ENCODE measurements at places on chromosomes 16 and 17.

DNA sequence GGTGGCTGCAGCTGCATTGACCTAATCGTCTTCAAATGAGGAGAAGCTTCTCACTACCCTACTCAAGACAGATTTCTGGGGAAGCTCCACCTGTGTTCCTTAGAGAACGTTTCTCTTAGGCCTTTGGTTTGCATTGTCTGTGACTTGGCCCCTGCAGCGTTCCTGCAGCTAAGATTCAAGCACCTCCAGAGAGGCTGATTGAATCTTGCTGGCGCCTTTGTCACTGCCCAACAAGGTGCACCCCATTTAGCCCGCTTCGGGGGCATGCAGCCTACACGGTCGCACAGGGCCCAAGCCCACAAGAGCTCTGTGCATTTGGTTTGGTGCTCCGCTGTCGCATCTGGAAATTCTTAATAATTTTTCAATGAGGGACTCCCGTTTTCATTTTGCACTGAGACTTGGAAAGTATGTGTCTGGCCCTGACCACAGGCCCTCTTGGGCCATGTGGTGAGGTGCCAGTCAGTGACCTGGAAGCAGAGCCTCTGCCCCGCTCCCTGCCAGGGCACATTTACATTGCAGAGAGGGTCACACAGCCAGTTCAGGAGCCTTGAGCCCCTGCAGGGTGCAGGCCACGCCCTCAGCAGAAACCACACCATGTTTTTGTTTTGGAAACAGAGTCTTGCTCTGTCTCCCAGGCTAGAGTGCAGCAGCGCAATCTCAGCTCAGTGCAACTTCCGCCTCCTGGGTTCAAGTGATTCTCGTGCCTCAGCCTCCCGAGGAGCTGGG lies 51.1 kb upstream of the CACNG5 start:
- no peak for DNase-seq

DNA sequence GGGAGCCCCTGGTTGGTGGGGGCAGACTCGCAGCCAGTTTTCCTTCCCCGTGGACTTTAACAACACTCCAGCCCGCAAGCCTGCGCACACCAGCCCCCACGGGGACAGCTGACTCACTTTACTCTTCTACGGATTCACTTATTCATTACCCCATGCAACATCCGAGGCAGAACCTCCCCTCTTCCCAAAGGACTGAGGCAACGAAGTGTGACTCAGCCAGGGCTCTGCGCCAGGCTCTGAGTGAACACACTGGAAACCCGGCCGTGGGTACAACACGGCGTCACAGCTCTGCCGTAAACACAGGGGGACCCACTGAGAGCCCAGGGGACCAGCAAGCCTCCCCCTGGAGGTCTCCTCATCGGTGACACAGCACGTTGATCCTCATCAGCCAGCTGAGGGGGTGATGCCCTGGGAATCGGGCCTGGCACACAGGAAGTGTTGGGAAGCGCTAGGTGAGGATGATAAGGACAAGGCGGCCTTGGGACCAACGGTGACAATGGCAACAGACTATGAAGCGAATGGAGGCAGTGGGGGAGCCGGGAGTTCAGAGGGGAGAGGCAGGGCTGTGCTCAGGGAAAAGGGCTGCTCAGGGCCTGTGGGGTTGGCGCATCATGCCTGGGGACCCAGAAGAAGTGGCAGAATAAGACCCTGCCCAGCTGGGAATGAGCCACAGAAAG lies 14.6 kb downstream of the COTL1 start:
- DNase-seq = peak; percentile 58

- no peak for DNase-seq
These were observed 970.5 kb upstream of the EEF2KMT start for GRCh38 chr16:6068063-6068462.

DNA sequence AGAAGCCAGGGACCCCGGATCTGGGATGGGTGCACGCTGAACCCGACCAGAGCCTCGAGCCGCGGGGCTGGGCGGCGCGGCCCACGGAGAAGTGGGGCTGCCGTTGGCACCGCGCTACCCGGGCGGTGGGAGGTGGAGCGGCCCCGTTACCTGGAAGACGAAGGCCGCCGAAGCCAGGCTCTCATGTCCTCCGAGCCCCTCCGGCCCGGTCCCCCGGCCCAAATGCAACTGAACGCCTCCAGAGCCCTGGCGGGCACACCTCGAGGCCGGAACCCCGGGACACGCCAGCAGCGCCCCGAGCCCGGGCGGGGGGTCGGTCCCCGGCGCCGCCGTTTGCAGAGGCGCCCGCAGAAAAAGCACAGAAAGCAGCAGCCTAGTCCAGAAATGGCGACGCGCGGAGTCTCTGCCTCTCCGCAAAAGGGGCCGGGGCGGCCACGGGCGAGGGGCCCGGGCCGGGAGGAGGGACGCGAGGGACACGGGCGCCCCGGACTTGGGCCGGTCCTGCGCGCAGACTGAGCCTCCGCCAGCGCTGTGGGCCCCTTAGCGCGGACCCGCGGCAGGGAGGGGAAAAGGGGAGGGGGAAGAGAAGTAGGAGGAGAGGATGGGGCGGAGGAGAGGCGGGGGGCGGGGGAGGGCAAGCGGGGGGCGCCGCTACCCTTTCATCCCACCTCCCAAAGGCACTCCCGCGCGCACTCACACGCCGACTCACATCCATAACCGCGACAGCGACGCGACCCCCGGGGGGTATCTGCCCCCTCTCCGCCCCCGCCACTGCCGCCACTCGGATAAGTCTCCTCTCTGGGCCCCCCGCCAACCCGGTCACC lies 1.4 kb downstream of the AXIN2 start:
- DNase-seq = no peak

DNA sequence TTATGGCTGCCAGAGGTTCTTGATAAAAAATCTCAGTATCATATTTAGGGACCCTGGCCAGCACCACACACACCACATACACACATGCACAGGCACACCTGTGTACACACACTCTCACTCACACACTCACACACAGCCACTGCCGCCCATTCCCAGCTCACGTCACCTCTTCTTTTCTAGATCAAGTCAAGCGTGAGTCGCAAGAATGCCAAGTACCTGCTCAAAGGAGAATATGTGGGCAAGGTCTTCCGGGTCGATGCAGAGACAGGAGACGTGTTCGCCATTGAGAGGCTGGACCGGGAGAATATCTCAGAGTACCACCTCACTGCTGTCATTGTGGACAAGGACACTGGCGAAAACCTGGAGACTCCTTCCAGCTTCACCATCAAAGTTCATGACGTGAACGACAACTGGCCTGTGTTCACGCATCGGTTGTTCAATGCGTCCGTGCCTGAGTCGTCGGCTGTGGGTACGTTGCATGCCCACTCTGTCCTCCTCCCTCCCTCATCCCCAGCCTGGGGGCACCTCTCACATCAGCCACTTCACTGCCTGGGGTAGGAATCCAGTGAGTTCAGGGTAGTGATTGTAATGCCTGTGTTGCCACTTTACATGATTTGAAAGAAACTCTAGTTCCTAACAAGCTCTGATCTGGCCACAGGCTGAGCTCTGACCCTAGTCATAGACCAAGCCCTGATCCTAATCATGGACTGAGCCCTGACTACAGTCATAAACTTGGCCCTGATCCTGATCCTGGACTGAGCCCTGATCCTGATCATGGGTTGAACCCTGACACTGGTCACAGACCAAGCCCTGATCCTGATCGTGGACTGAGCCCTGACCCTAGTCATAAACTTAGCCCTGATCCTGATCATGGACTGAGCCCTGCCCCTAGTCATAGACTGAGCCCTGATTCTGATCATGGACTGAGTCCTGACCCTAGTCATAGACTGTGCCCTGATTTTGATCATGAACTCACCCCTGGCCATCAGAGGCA lies 20.4 kb downstream of the CDH5 start:
- DNase-seq = no peak

DNA sequence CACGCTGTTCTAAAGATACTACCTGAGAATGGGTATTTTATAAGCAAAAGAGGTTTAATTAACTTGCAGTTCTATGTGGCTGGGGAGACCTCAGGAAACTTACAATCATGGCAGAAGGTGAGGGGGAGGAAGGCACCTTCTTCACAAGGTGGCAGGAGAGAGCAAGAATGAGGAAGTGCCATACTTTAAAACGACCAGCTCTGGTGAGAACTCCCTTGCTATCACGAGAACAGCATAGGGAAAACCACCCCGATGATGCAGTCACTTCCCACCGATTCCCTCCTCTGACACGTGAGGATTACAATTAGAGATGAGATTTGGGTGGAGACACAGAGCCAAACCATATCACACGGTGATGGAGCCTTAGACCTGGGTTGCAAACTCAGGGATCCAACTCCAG lies 317.5 kb upstream of the EEF2KMT start:
- no peak for DNase-seq

GRCh38 chr17:16363749-16364536 lies 10.7 kb upstream of the CENPV start:
- peak; percentile 63 for DNase-seq

- DNase-seq = no peak
These were observed 142.2 kb downstream of the ABCA8 start for GRCh38 chr17:68812876-68813584.

DNA sequence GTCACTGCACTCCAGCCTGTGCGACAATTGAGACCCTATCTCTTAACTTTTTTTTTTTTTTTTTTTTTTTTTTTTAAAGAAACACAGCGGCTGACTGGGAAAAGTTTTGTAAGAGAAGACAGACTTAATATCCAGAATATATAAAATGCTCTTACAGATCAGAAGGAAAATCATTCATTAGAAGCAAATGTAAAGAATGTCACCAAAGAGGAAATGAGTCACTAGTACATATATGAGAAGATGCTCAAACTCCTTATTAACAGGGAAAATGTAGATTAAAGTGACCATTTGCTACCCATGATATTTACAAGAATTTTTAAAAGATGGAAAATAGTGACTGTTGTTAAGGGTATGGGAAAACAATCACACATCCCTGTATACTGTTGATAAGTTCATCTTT lies 48.9 kb downstream of the RABEP1 start:
- no peak for DNase-seq

DNA sequence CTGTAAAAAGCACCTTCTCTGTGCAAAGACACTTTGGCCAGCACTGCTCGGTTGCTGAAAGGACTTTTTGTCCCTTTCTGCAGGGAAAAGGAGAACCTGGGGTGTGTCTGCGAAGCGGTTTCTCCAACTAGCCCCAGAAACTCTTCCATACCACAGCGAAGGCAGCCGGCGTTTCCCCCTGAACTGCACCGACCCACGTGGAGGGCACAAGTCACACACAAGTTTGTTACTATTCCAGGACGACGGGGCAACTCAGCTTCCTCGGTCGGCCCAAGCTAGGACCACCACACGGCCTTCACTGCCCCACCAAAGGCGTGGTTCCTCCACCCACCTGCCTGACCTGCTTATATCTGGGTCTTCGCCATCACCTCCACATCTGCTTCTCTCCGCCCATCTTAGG lies 1.9 kb downstream of the RTN4RL1 start:
- DNase-seq = no peak

- DNase-seq = no peak
These were observed 17.1 kb downstream of the C16orf74 start for GRCh38 chr16:85733839-85734170.

GRCh38 chr17:3798273-3799180 lies 2.5 kb downstream of the ITGAE start:
- no peak for DNase-seq

GRCh38 chr16:4795181-4795827 lies at the start of gene SMIM22:
SMIM22 (plus strand) TSS chr16:4795369; CDS start chr16:4795735, 366 bp downstream.
- no peak for DNase-seq

GRCh38 chr16:56057151-56057550 lies 134.1 kb upstream of the GNAO1 start:
- no peak for DNase-seq

GRCh38 chr16:17590711-17591654 lies 120.2 kb upstream of the XYLT1 start:
- peak; percentile 50 for DNase-seq

GRCh38 chr16:50718061-50718760 lies 23.7 kb upstream of the CYLD start:
- no peak for DNase-seq

DNA sequence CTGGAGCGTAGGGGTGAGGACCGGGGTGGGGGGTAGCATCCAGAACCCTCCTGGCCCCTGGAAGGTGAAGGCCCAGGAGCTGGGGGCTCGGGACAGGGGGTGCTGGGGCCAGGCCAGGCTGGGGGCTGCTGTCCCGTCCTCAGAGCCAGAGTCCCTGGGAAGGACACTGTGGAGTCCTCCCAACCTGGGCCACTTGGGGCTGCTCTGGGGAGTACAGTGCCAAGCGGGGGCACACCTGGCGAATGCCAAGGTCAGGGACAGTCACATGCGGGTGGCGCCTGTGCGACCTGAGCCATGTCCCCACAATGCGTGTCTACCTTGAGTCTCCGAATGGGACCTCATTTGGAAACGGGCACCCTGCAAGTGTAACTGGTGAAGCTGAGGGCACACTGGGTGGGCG lies 1.2 kb upstream of the PERCC1 start:
- no peak for DNase-seq

- peak; percentile 13 for DNase-seq
These were observed 585 bp downstream of the MLKL start for GRCh38 chr16:74700116-74700437.

- DNase-seq = no peak
These were observed 82.5 kb downstream of the PCTP start for GRCh38 chr17:55833306-55833705.

DNA sequence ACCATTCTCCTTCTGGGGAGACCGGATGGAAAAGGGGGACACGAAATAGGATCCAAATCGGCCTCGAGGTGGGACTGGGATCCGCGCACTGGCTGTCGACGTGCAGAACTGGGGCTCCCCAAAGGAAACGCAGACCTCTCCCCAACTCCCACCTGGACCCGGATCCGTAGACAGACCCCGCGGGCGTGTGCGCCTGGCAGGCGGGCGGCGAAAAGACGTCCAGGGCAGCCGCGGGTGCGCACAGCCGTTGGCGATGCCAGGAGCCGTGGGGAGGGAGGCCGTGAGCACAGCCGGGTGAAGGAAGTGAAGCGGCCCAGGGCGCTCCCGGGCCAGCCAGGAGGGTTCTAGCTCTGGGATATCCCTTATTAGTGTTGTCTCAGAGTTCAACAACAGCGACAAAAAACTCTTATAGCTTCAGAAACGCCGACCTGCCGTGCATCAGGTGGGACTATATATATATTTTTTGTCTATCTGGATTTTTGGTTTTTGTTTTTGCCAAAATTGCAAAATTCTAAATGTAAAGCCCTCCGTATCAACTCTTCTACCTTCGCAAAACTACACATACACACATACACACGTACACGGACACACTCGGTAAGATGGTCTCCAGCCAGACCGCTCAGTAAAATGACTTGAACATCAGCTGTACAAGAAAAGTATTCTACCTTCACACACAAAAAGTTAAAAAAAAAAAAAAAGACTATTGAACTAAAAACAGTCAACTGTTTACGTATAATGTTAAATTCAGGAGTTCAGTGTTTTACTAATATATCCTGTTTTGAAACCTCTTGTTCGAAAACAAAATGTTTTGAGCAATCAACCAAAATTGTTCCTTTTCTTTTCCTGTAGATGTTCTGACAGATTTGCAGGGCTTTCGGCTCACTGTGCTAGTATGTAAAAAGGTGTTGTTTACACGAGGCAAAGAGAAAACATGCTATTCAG lies 5.2 kb upstream of the AATF start:
- DNase-seq = no peak

DNA sequence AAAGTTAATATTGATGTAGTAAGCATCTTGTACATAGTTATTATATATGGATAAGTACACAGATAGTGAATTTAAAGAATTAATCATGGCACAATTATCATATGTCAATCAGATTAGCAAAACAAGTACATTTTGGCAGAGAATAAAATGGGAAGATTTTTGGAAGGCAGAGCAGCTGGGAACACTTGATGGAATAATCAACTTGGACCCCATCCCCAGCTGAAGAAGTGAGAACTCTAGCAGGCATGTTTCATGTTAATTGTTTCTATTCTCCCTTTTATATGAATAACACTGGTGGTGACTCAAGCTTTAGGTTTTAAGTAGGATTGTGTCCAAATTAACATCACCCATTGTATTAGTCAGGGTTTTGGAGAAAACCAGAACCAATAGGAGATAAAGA lies 198.7 kb downstream of the KCNJ2 start:
- DNase-seq = no peak

- no peak for DNase-seq
These were observed 20.4 kb upstream of the HOXB13 start for GRCh38 chr17:48748718-48749566.
